ENCODE measurements at places on chromosomes 3 and 15.
A peak's percentile ranks its signal among the peaks of the same experiment; 100 is the strongest.

- no peak for DNase-seq
Observed at GRCh38 chr3:61979638-61980037, 393.7 kb downstream of the FEZF2 start.

GRCh38 chr3:2826036-2826435 is 284.1 kb downstream of the IL5RA start:
- DNase-seq, result no peak

DNA sequence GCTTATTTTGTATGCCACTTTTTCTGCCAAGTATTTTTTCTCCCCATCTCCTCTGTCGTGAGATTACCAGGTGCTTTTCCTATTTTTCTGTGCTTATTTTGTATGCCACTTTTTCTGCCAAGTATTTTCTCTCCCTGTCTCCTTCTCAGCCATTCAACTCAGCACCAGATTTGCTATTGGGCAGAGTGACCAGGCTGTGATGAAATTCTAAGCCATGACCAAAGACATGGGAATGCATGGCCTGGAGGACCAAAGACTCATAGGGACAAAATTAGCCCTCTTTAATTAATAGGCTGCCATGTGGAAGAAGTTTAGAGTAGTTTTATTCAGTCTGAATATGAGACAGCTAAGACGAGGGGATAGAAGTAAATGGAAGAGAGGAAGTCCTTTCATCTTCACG is 257.4 kb downstream of the SQOR start:
- DNase-seq, result no peak

DNA sequence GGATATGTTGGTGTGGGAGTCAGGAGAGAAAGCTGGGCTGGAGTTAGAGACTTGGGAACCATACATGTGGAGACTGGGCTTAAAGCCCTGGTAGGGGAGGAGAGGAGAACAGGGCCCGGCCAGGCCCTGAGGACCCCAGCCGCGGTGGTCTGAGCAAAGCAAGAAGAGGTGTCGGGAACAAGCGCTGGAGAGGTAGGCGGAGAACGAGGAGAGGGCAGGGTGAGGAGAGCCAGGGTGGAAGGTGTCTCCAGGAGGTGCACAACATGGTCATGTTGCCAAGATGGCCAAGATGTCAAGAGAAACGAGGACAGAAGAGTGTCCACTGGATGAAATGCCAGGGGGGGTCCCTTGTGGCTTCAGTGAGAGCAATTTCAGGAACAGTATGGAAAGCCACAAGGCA is 5.5 kb downstream of the CHAC1 start:
- DNase-seq, result no peak

GRCh38 chr3:98180319-98180890 is 13.9 kb downstream of the OR5H15 start:
- no peak for DNase-seq

GRCh38 chr3:182913889-182914288 is 66.4 kb downstream of the DCUN1D1 start:
- DNase-seq, result no peak

DNA sequence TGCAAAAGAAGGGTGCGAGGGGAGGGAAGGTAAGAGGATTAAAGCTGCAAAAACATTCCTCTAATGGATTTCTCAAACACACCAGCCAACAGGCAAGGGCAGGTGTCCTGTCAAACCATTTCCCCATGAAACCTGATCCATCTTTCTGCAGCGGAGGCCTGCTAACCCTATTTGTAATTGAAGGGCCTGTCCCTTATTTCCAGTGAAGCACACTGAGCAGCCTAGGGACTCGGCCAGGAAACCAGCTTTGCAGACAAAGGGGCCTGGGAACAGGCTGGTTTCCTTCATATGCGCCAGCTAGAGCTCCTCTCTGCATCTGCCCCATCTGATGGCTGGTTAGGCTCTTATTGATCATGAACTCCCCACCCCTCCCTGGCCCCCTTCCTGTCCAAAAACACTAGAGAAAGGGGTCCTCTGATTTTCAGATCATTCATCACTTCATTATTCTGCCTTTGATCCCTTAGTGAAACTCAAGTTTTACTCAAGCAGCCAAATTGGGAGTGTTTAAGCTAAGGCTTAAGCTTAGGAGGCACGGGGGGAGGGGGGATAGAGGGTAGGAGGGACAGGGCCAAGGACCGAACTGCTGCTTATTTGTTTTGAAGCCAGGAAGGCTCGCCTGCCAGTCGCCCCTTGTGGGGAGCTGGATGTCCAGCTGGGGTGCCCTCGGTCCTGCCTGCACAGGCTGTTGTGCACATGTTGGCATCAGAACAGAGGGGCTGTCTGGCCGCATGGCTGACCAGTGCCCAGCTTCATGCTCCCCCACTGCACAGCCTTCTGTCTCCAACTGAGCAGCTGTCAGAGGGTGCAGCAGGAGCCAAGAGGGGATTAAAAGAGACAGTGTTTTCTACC is 53.1 kb downstream of the BOC start:
- peak; percentile 38 for DNase-seq

GRCh38 chr3:117104792-117105191 is 395.2 kb downstream of the TUSC7 start:
- no peak for DNase-seq

DNA sequence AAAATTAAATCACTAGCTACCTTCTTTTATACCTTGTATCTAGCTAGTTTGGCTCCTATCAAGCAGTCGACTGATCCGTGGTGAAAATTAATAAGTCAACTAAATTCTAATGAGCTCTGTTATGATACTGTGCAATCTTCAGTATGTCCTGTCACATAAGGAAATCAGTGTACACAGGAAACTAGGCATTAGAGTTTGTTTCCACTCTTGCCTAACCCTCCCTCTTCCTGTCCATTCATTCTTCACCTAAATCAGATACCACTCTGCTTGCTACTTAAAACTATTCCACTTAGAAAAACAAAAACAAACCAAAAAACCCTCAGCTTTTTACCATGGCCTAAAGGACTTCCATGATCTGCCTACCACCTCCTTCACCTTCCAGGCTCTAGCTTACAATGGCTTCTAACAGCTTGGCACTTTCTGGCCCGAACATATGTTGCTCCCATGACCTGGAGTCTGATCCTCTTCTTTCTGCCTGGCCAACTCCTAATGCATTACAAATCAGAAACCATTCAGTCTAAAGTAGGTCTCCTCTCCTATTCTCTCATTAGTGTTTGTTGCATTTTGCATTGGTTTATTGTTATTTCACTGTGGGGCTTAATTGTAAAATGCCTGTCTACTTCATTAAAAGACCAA is 7.9 kb downstream of the RFC4 start:
- DNase-seq, result no peak

GRCh38 chr15:85828874-85829273 is 34.1 kb upstream of the KLHL25 start:
- DNase-seq, result no peak

- DNase-seq, result no peak
Observed at GRCh38 chr3:17964108-17964507, 221.7 kb upstream of the TBC1D5 start.

DNA sequence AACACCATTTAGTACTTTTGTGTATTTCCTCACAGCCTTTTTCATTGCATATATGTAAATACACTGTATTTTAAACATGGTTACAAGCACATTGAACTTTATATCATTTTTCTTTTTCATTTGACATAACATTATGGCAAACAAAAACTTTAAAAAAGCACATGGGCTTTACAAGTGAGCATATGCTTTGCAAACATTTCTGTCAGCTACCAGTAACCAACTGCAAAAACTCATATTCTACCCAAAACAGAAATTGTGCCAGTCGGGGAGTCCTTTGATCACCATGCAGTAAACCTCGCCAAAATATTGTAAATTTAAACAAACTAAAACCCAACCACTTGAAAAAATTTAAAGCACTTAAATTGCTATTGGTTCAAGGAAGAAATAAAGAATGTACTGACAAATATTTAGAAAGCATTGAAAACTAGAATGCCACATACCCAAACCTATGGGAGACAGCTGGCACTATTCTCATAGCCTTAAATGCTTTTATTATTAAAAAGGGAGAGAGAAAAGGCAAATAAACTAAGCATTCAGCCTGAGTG is 24.4 kb downstream of the ZNF710 start:
- DNase-seq, result no peak

DNA sequence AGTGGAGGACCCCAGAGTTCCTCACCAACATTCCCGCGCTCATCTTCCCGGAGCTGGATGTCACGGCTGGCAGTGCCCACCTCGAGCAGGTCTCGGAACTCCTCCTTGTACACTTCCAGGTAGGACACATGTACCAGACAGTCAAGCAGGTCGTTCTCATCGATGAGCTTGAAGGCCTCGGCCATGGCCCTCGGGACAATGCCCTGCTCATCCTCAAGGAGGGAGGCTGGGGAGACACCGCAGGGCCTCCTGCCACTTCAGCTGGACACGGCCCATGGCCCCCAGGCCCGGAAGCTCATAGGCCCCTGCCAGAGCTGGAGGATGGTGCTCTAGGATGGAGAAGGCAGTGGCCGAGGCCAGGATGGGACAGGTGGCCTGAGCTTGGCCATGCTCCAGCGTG is 5.6 kb downstream of the KIF7 start:
- no peak for DNase-seq

DNA sequence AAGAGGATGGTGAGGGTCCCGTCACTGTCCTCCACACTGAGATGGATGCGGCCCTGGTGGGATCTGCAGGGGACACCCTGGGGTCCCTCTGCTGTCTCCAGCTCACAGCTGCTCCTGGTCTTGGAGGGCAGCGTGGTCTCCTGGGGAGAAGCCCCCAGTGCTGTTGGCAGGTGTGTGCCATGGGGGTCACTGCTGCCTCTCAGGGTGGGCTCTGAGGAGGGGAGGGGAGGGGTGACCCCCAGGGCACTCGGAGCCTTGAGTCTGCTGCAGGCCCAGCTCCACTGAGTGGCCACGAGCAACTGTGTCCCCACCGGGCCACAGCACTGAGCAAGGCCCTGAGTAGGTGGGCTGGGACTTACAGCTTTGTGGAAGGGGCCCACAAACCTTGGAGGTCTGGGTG is 34.7 kb downstream of the KLHL25 start:
- DNase-seq, result no peak

DNA sequence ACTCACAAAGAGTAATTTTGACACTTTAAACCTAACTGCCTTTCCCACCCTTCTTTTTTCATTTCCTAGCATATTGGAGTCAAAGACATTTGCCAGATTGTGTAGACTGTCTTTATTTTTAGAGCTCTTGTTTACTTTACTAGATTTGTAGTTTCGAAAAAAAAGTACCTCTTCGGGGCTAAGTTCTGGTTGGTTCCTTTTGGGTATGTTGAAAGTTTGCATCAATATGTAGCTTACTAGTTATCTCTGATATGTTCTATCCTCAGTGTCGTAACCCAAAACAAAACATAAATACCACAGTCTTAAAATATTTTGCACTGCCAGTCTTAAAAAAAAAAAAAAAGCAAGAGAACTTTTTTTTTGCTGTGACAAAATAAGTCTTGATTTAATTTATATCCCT is 52.2 kb downstream of the REC114 start:
- no peak for DNase-seq

- no peak for DNase-seq
Observed at GRCh38 chr3:98574132-98574531, 19.3 kb downstream of the CPOX start.

- DNase-seq, result peak; percentile 25
Observed at GRCh38 chr3:39962581-39962980, 153.2 kb downstream of the MYRIP start.

GRCh38 chr15:58053315-58054153 is 12.0 kb downstream of the ALDH1A2 start:
- DNase-seq, result no peak

DNA sequence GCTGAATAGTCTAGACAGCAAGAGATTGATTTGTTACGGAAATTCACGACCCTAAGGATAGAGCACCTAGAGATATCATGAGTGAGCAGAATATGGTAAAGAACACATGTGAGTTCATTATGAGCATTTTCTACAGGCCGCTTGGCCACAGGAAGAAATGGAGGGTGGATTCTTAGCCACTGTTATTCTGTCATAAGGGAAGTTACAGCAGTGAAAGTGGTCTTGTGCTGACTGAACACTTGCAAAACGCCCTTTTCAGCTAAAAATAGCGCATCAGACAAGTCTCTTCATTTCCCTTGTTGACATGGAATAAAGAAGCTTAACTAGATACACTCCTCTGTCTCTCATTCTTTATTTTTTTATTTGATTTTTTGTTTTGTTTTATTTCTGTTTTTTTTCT is 19.8 kb downstream of the DGKG start:
- no peak for DNase-seq

GRCh38 chr15:101115786-101116680 is 135.8 kb downstream of the CHSY1 start:
- peak; percentile 73 for DNase-seq

DNA sequence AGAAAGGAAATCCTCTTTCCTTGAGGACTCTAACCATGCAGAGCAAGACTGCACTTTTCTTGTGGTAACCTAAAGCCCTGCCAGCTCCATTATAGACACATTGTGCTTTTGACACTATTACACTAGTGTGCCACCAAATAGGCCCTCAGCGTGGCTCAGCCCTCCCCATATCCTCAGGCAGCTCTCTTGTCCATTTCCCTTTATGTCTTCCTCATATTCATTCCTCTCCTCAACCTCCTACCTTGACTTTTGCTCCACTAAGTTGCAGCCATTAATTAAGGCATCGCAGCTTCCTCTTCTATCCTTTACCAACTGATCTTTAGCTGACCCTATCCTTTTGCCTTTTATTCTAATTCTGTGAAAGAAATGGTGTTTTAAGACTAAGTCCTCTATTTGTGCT is 3.7 kb downstream of the ATG7 start:
- no peak for DNase-seq

GRCh38 chr3:46695177-46695961 is 1.9 kb upstream of the ALS2CL start:
- DNase-seq, result peak; percentile 69

GRCh38 chr3:124883766-124884473 is 3.2 kb downstream of the ITGB5 start:
- DNase-seq, result no peak

- DNase-seq, result peak; percentile 27
Observed at GRCh38 chr3:155748611-155749365, 3.9 kb upstream of the PLCH1 start.

GRCh38 chr3:50189274-50189673 is 2.1 kb upstream of the GNAT1 start:
- peak; percentile 94 for DNase-seq

GRCh38 chr15:70092464-70093027 is 5.2 kb downstream of the TLE3 start:
- DNase-seq, result no peak

DNA sequence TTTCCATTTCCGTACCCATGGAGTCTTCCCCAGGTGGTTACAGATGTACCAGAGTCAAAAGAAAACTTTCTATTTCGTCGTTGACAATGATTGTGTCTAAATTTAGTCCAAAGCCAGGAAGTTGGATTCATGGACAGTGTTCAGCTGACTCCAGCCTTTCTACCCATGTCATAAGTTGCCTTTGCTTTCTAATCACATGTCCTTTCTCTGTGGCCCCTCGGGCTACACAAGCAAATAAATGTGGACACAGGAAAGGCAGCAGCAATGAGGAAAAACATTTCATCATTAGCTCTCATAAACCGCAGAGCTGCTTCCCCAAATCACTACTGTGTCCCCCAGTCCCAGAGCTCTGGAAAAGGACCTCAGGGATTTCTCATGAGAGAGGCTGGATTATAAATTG is 82.0 kb downstream of the USF3 start:
- peak; percentile 32 for DNase-seq

- DNase-seq, result peak; percentile 33
Observed at GRCh38 chr15:96218623-96219455, 111.7 kb upstream of the NR2F2 start.

GRCh38 chr3:7421065-7421464 is 560.1 kb downstream of the GRM7 start:
- no peak for DNase-seq

- DNase-seq, result peak; percentile 0
Observed at GRCh38 chr15:99965376-99965775, 232.1 kb upstream of the LYSMD4 start.
